ENCODE measurements at places on chromosomes 11 and 22. TPM values are rescaled to one million over a fixed set of nuclear protein-coding genes. Genes with fewer than 3 reads are reported as not detected.
A peak's percentile ranks its signal among the peaks of the same experiment; 100 is the strongest.

- no peak overlapping the region for H3K4me3 ChIP-seq
- H3K36me3 ChIP-seq, result no peaks in the 10 kb centered on the region
- no peak for DNase-seq
- H3K4me1 ChIP-seq, result no peaks in the 10 kb centered on the region
These were observed 177.6 kb downstream of the IGLL1 start for GRCh38 chr22:23402275-23403151.

GRCh38 chr11:60923326-60923725, 934 bp upstream of the TMEM132A start:
- no peak overlapping the region for H3K27ac ChIP-seq
- H3K27me3 ChIP-seq, result peaks cover 5% of the 10 kb centered on the region
- H3K36me3 ChIP-seq, result peaks cover 7% of the 10 kb centered on the region

DNA sequence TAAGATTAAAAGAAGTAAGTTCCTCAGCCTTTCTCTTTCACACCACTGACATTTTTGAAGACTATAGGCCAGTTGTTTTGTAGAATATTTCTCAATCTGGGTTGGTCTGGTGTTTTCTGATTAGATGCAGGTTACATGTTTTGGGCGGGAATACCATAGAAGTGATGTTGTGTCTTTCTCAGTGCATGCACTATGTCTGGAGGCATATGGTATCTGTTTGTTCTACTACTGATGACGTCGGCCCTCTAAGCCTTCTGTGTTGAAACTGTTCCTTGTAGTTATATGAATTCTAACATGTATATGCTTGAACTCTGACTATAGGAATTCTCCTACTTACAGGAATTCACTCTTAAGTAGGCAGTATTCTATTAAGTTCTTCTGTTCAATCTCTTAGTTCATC, 21.6 kb downstream of the ZFTA start:
- H3K27me3 ChIP-seq, result no peaks in the 10 kb centered on the region
- no peak for DNase-seq
- no peaks in the 10 kb centered on the region for H3K36me3 ChIP-seq
- no peaks in the 10 kb centered on the region for H3K4me1 ChIP-seq
- H3K4me3 ChIP-seq, result no peak overlapping the region

- H3K36me3 ChIP-seq, result peaks cover 30% of the 10 kb centered on the region
- no peak overlapping the region for H3K4me3 ChIP-seq
- H3K27ac ChIP-seq, result peak overlapping the region; percentile 43
- no peak for DNase-seq
These were observed 5.9 kb upstream of the B3GAT3 start for GRCh38 chr11:62627713-62628112.

DNA sequence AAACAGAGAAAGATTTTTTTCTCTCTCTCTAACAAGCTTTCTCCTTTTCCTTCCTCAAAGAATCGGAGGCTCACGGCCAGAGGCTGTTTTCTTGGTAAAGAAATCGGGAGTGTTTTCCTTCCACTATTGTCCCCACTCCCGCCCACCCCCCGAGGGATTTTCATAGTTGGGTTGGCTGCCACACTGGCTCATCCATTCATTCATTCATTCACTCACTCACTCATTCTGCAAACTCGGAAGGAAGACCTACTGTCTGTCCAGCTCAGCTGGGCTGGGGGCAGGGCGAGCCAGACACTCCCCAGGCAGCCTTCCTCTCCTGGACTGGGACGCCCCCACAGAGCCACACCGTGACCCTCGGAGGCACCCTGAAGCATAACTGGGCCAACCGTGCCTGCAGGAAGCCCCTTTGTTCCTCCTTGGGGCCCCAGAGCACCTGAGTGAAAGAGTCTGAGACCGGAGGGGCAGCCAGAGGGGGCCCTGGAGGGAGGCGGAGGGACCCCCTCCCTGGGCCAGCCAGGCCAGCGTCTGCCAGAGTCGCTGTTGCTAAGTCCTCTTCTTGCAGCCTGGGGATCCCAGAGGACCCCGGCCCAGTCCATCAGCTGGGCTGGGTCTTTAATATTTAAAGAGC, 17.0 kb downstream of the CDKN1C start:
- no peak overlapping the region for H3K27ac ChIP-seq
- no peaks in the 10 kb centered on the region for H3K36me3 ChIP-seq
- peaks cover 27% of the 10 kb centered on the region for H3K27me3 ChIP-seq
- DNase-seq, result no peak
- H3K4me1 ChIP-seq, result peaks cover 17% of the 10 kb centered on the region

The CAPN1 gene
- 141 TPM for total RNA-seq

GRCh38 chr22:22865311-22866072, 22.1 kb upstream of the IGLL5 start:
- no peak for DNase-seq
- H3K4me1 ChIP-seq, result peaks cover 41% of the 10 kb centered on the region
- no peaks in the 10 kb centered on the region for H3K27me3 ChIP-seq
- H3K4me3 ChIP-seq, result no peak overlapping the region
- H3K36me3 ChIP-seq, result no peaks in the 10 kb centered on the region

DNA sequence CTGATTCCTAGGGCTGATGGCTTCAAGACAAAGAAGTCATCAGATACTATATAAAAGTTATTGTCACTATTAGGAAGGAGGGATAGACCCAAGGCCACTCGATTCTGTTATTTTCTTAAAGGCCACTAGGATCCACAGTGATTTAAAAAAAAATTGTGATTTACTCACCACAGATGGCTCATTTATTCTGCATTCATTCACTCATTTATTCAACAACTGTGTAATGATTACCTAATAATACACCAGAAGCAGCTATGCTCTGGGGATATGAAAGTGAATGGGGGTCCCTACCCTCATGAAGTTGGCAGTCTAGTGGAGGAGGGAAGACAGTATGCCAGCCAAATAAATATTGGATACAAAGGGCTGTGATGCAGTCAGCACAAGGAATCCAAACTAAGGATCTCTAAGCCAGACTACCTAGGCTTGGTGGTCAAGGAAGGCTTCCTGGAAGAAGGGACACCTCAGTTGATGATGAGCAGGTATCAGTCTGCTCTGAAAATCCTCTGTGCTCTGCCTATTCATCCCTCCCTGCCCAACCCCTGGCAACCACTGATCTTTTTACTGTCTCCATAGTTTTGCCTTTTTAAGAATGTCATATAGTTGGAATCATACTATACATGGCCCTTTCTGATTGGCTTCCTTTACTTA, 110.5 kb downstream of the NAT10 start:
- H3K27me3 ChIP-seq, result no peaks in the 10 kb centered on the region
- no peaks in the 10 kb centered on the region for H3K36me3 ChIP-seq
- H3K4me3 ChIP-seq, result no peak overlapping the region
- no peak for DNase-seq
- no peak overlapping the region for H3K27ac ChIP-seq
